ENCODE measurements at places on chromosomes 13 and 19.

DNA sequence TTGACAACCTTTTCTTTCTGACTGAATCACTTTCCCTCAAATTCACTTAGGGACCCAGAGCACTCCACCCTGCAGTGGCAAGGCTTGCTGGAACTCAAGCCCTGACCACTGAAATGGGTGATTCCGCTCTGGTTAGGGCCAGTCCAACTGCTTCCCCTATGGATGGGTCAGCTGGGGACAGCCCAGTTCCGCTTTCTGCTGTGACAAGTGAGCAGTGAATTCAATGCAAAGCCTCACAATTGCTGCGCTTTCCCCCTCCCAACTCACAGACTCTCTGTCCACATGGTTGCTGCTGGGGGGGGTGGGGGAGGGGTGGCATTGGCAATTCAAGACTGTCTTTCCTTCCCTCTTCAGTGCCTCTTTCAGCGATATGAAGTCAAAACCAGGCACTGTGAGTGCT is 18.7 kb downstream of the CD70 start:
- DNase-seq: peak; percentile 83

DNA sequence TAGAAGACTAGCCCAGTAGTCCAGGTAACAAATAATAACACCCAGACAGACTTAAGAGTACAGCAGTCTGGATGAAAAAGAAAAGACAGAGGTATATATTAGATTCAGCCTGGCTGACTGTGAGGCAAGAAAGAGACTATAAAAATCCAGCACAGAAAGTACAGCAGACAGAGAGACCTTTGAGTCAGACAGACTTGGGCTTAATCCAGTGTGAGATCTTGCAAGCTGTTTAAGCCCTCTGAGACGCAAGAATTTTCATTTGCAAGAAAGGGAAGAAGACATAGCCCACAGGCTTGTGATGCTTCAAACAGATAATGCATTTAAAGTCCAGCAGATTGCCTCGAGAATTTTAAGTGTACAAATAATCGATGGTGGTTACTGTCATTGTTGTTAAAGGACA is 471.4 kb downstream of the LIG4 start:
- no peak for DNase-seq

DNA sequence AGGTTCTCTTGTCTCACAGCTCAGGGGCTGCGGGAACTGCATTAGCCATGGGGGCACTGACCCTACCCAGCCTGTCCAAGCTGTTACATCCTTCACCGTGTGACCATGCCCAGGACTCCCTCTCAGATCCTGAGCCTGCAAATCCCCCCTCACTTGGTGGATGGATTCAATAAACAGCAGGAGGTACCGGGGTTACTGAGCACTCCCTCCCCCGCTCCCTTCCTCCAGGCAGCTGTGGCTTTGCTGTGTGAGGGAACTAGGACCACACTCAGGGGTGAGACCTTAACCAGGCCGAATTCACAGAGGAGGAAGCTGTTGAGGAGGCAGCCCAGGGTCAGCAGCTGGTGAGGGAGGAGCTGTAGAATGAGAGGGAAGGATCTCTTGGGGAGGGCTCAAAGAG is 27.0 kb upstream of the CEACAM1 start:
- peak; percentile 26 for DNase-seq

- no peak for DNase-seq
Observed at GRCh38 chr13:43132911-43133310, 109.5 kb downstream of the DNAJC15 start.

GRCh38 chr19:8324186-8325050 is 3.1 kb downstream of the RPS28 start:
- DNase-seq: no peak

DNA sequence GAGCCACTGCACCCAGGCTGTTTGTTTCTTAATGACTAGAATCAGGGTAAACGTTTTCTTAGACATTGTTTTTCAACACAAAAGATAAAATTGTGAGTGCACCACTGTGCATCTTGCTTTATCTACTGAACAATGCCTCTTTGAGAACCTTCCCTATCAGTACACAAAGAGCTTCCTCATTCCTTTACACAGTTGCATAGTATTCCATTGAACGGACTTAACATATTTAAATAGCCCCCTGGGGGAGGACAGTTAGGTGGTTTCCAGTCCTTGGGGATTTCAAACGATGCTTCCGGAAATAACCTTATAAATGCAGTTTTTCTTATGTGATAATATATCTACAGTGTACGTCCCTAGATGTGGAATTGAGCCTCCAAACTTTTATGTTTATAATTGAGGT is 8.6 kb downstream of the POLD1 start:
- DNase-seq: no peak

- no peak for DNase-seq
Observed at GRCh38 chr13:47038188-47038587, 141.3 kb upstream of the HTR2A start.

DNA sequence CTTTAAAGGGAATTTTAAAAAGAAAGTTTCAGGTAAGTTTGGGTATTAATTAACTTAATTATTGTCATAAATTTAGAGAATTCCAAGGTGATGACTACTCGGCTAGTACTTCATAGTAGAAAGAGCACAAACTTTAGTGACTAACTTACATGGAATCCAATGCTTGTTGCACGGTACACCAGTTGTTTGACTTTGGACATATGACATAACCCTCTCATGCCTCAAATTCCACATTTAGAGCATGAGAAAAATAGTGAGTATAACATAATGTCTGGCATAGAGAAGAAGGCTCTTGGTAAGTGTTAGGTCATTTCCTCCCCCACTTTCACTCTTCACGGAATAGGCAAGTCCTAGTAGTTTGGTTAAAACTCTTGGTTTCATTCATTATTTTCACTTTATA is 1249.4 kb upstream of the SLC10A2 start:
- DNase-seq: no peak

DNA sequence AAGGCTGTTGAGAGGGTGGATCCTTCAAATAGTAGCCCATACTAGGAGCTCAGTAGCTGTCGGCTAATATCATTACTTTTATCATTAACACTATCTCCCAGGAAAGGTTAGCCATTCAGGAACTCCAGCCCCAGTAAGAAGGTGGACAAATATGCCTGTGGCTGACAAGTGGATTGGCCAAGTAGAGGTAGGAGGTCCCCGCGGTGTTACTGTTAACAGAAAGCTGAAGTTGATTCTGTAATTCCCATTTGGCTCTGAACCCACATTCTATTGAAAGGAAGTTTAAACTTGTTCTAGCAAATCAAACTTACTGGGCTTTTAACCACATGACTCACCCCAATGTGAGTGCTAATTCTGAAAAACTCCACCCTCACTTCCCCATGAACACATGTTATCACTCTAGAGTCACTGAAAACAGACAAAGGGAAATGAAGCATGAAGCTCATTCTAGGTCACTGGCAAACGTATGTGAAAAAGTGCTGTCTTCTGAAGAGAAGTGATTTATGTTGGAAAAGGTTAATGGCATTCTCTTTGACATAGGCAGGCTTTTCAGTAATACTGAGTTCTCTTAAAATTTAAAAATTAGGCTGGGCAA is 273.5 kb downstream of the FGF14 start:
- no peak for DNase-seq

DNA sequence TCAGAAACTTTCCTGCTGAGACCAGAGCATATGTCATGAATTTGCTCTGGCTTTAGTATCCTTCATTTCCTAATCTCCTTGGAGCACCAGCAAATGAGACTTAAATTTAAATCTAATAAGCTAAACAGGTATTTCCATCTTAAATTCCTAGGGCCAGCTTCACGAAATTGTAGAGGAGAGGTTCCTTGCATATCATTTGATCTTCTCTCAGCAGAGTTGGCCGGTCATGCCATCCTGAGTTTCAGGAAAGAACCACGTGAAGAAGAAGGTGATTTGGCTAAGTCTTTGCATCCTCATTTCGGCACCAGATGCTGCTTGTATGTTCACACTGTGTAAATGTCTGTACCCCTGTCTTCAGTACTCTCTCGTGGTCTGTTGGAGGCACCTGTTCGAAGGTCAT is 370.4 kb upstream of the NBEA start:
- no peak for DNase-seq

DNA sequence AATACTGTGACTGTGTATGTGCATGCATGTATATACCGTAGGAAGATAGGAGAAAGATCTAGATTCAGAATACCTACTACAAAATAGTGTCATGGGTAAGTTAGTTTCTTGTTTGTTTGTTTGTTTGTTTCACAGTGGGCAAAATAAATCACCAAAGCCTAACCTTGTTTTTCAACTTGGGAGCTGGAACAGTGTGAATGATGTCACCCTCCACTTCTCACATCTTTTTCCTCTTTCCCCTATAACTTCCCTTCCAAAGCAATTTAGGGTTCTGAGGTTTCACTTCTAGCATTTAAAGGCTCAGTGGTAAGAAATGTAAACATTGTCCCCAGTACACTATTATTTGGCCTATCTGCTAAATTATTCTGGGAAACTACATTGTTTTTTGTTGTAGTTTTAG is 5.4 kb downstream of the KCTD4 start:
- peak; percentile 69 for DNase-seq

DNA sequence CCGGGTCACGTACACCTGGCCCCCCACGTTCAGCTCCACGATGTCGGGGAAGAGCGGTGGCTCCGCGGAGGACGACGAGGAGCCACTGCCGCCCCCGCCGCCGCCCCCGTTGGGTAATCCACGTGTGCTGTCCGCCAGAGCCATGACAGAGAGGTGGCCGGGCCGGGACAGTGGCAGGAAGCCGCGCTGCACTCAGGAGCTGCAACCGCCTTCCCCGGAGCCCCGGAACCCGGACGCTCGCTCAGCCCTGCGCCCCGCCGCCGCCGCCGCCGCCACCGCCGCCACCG is 257 bp downstream of the KCTD12 start:
- no peak for DNase-seq

DNA sequence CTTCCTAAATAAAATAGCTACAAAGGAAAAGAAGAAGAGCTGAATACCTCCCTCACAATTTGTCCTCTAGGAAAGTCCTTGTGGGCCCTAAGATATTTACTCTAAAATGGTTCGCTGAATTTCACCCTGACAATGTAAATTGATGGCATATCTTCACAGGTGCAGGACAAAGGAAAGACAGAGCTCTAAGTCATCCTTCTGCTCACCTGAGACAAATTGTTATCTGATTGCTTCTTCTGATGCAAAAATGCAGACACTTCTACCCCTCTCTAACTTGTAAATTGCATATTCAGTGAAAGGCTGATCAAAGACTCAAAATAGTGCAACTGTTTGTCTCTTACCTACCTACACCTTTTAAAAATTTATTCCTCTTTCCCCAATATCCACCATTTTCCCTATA is 747.2 kb upstream of the PRR20A start:
- DNase-seq: no peak

GRCh38 chr13:103007427-103007762 is 58.8 kb downstream of the SLC10A2 start:
- no peak for DNase-seq

DNA sequence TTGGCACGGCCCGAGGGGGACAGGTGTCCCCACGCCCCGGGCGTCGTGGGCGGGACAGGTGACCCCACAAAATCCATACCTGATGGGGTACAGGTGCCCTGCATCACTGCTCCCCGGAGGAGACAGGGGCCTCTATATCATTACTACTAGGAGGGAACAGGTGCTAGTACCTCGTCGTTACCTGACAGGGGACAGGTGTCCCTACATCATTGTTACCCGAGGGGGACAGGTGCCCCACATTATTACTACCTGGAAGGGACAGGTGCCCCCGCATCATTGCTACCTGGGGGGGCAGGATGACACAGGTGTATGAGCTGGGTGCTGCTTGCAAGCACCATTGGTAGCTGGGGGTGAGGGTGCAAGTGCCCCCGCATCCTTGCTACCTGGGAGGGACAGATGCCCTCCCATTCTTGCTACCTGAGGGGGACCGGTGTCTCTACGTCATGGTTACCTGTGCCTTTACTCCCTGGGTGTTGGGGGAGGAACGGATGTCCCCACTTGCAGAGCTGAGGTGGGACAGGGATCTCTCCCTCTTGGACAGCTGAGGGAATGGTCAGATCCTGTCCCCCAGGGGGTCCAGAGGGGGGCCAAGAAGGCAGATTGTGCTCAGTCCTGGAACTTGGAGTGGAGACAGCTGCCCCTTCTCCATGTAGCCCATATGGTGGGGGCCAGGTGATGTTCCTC is 620 bp downstream of the CRTC1 start:
- DNase-seq: no peak

DNA sequence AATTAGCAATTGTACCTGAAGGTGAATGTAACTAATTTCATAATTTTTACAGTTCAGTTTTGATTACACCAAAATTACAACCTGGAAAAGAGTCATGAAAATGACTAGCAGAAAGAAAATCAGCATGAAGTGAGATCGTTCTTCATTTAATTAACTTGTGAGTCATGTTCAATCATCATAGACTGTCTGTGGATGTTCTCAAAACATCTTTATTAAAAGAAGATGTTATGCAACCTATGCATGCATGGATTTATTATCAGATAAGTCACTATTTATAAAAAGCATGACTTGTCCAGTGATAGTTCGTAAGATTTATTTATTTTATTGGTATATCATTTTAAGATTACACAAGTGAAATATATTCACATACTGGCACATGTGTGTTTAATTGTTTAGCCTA is 245.9 kb downstream of the ITGBL1 start:
- DNase-seq: no peak

GRCh38 chr13:48873587-48873986 is 102.1 kb upstream of the FNDC3A start:
- no peak for DNase-seq

- no peak for DNase-seq
Observed at GRCh38 chr13:46182491-46182877, 507 bp upstream of the LCP1 start.

- DNase-seq: no peak
Observed at GRCh38 chr13:24986826-24987225, 109.1 kb upstream of the PABPC3 start.

- peak; percentile 52 for DNase-seq
Observed at GRCh38 chr19:17402982-17403855, 2.2 kb downstream of the BST2 start.

- no peak for DNase-seq
Observed at GRCh38 chr19:29626386-29626785, 20.3 kb downstream of the POP4 start.

GRCh38 chr13:63629591-63629990 is 2213.9 kb upstream of the PCDH20 start:
- no peak for DNase-seq

- DNase-seq: no peak
Observed at GRCh38 chr13:79681069-79681468, 200.1 kb downstream of the NDFIP2 start.

GRCh38 chr13:51832471-51833152 is 12.4 kb downstream of the TMEM272 start:
- peak; percentile 80 for DNase-seq

- peak; percentile 23 for DNase-seq
Observed at GRCh38 chr19:5038631-5039271, 69.8 kb downstream of the KDM4B start.

- no peak for DNase-seq
Observed at GRCh38 chr13:66001140-66001539, 1229.0 kb downstream of the PCDH9 start.
